Panc1 (cell line): ENCODE measurements at places on chromosomes 13 and 19. TPM values are rescaled to one million over a fixed set of nuclear protein-coding genes. Genes with fewer than 3 reads are reported as not detected.

- no peak for DNase-seq
Observed at GRCh38 chr13:20990910-20991525, 70.4 kb downstream of the LATS2 start.

DNA sequence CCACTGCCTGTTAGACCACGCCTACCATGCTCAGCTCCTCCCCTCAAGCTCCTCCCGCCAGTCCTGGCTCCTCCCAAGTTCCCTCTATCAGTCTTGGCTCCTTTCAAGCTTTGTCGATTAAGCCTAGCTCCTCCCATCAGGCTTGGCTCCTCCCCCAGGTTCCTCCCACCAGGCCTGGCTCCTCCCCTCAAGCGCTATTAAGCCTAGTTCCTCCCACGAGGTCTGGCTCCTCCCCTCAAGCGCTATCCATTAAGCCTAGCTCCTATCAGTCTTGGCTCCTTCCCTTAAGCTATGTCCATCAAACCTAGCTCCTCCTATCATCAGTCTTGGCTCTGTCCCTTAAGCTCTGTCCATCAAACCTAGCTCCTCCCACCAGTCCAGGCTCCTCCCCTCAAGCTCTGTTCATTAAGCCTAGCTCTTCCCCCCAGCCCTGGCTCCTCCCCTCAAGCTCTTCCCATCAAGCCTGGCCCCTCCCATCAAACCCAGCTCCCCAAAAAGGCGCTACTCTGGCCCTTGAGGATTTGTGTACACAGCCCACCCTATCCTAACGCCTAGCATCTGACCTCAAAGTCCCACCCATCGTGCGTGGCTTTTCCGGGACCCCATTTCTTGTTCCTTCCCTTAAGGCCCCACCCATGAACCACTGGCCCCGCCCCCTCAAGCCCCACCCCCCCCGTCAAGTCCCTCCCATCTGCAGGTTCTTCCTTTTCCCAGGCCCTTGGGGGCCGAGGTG is 10.0 kb downstream of the CAMSAP3 start:
- DNase-seq = peak; percentile 12

DNA sequence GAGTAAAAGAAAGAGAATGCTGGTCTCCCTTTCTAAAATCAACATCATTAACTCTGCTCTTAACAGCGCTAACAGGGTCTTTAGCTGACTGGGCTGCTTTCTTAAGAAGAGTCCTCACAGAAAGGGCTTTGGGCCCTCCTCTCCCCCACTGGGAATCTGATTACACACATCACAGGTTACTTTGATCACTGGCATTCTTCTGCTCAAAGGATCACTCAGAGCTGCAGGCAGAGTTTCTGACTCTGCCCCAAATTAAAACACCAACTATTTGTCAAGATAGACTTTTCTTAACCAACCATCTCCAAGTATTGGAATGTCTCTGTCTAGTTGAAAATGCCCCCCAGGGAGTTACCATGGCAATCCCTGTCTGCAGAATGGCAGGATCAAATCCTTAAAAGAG is 31.1 kb upstream of the SIAH3 start:
- DNase-seq = no peak

DNA sequence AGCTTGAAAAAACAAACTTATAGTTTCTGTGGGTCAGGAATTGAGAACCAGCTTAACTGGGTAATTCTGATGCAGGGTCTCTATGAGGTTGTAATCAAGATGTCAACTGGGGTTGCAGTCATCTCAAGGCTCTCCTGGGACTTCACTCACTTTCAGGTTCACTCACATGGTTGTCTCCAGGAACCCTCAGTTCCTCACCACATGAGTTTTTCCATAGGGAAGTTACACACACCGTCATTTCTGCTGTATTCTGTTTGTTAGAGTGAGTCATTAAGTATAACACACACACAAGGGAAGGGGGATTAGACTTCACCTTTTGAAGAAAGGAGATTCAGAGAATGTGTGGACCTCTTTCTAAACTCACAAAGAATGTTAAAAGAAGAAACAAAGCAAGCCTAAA is 34.9 kb upstream of the MLNR start:
- no peak for DNase-seq

The KLK2 gene
- total RNA-seq = not detected
